Esophagus mucosa (tissue), 1 donor: ENCODE measurements at places on chromosomes 11 and 22.

DNA sequence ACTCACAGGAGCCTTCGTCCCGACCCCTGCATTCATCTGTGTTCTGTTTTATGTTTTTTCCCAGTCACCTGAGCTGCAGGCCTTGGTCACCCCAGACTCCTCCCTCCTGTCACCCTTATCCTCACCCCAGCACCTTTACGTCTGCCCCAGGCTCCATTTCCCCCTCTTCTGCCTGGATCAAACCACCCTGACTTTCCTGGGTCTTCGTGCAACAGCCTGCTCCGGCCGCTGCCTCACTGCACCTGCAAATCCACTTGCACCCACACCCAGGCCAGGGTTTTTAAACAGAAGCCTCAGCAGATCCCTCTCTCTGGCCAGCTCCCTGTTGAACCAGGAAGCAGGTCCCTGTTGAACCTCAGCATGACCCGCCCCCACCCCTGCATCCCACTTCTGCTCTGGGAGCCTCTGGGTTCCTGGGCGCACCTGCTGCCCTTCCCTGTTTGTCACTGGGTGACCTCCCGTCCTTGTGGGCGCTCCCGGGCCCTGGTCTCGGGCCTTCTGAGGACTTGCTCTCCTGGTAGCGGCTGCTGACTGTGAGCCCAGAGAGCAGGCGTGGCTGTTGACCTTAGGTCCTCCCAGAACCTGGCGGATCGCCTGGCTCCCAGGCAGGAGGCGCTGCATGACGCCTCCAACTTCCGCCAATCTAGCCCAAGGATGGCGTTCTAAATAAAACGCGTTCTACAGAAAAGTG is 12.8 kb downstream of the MAPK8IP2 start:
- peak; percentile 89 for ATAC-seq

DNA sequence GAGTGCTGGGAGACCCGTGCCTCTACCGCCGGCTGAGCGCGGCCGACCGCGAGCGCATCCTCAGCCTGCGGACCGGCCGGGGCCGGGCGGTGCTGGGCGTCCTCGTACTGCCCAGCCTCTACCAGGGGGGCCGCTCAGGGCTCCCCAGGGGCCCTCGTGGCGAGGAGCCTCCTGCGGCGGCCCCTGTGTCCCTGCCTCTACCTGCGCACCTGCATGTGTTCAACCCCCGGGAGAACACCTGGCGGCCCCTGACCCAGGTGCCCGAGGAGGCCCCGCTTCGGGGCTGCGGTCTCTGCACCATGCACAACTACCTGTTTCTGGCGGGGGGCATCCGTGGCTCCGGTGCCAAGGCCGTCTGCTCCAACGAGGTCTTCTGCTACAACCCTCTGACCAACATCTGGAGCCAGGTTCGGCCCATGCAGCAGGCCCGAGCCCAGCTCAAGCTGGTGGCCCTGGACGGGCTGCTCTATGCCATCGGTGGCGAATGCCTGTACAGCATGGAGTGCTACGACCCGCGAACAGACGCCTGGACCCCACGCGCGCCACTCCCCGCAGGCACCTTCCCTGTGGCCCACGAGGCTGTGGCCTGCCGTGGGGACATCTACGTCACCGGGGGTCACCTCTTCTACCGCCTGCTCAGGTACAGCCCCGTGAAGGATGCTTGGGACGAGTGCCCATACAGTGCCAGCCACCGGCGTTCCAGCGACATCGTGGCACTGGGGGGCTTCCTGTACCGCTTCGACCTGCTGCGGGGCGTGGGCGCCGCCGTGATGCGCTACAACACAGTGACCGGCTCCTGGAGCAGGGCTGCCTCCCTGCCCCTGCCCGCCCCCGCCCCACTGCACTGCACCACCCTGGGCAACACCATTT is 3.5 kb downstream of the KLHDC7B start:
- ATAC-seq, result no peak

- no peak for ATAC-seq
Measured at GRCh38 chr22:36430863-36431262, 43.1 kb upstream of the MYH9 start.

- ATAC-seq, result no peak
Measured at GRCh38 chr22:32572741-32573500, 98.3 kb downstream of the FBXO7 start.

GRCh38 chr11:120978701-120979100 is 45.2 kb upstream of the TBCEL start:
- ATAC-seq, result no peak

DNA sequence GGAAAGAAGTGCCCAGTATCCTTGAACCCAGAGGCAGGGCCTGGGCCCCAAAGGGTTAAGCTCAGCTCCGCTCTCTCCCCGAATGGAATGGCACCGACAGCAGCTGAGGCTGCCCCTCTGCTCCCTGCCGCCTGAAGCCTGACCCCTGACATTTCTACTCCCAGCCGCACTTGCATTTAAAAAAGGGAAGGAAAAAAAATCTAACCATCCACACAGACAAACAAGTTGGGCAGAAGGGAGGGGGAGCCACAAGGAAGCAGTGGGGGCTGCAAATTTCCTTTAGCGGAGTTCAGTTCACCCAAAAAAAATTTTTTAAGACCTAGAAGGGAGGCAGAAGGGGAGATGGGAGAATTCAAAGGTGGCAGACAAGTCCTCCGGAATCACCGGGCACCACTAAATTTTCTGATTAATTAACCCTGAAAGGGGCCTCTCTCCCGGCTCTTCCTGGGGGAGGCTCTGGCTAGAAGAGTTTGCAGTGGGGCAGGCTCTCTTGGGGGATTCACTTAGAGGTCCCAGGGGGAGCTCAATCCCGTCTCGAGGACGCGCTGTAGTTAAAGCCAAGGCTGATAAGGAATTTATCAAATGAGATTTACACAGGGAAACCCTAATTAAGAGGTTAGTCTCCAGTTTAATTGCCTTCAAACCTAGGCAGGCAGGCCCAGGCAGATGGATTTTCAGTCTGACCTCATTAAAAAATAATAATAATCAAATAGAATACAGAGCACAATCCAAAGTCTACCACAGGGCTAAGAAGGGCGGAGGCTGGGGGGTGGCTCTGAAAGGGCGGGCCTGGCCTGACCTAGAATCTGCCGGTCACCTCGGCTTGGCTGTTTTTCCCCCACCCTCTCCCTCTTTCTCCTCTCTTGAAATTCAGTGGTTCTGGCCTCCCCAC is 25.6 kb downstream of the MN1 start:
- no peak for ATAC-seq

DNA sequence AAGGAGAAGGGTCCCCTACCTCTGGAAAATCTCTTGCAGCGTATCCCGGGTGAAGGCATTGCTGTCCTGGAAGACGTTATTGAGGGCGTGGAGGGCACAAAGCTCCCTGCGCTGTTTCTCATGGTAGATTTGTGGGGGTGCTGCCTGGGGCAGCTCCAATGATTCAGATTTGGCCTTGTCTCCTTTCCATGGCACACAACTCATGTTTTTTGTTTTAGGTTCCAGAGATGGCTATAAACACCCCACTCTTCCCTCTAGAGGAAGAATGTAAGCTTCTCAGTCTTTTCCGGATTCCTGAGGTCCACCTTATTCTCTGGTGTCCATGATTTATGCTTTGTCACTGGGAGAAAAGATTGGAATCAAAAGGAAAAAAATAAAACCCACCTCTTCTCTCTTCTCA is 959 bp downstream of the JOSD1 start:
- no peak for ATAC-seq
